ENCODE measurements at places on chromosomes 13 and 19. TPM values are rescaled to one million over a fixed set of nuclear protein-coding genes. Genes with fewer than 3 reads are reported as not detected.

The VSTM2B gene
- total RNA-seq = 0.27 TPM

DNA sequence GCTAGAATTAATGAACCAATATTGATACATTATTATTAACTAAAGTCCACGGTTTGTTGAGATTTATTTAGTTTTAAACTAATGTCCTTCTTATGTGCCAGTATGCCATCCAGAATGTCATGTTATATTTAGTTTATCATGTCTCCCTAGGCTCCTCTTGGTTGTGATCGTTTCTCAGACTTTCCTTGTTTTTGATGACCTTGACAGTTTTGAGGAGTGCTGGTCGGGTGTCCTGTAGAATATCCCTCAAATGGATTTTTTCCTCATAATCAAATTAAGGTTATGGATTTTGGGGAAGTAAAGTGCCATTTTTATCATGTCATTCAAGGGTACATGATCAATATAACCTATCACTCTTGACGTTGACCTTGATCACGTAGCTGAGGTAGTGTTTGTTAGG, 6.1 kb upstream of the ZNF45 start:
- DNase-seq = no peak

- no peak for DNase-seq
These were observed 24.3 kb upstream of the MYDGF start for GRCh38 chr19:4694211-4694987.

GRCh38 chr19:48659768-48660167, 13.0 kb downstream of the NTN5 start:
- no peak for DNase-seq

GRCh38 chr19:14761607-14762006, 16.8 kb downstream of the ADGRE2 start:
- no peak for DNase-seq

GRCh38 chr19:18173572-18174288, at the start of gene IFI30:
Gene IFI30, plus strand, starts transcription at chr19:18173813. Its CDS starts 29 bp downstream, at chr19:18173842.
- peak; percentile 80 for DNase-seq

DNA sequence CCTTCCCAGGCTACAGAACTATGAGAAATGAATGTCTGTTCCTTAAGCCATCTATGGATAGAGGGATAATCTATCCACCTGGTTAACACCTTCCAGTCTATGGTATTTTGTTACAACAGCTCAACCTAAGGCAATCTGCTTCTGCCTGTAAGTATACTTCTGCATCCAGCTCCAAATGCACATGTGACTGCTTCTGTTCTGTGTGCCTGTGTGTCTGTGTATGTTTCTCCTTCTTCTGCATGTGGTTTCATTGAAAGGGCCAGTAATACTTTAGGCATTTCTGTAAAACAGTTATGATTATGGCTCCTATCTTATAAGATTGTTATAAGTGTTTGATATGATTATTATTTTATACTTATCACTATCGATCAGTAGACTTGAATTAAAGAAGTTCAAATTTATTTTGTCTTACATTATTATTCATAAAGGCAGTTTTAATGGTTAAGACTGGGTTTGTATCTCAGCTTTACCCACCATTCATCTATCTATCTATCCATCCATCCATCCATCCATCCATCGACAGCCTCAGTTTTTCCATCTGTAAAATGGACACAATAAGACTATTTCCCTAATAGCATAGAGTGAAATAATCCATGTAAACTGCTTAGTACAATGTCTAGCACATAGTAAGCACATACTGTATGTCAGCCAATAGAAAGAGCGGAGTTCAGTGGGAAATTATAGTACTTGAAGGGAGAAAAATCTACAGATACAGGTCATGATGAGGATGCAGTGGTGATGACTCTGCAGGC, 37.5 kb upstream of the TM9SF2 start:
- no peak for DNase-seq

The JUNB gene
- total RNA-seq = 400 TPM

The LILRB5 gene
- not detected for total RNA-seq

- no peak for DNase-seq
These were observed 25.0 kb upstream of the C1QTNF9B start for GRCh38 chr13:23922005-23922932.

DNA sequence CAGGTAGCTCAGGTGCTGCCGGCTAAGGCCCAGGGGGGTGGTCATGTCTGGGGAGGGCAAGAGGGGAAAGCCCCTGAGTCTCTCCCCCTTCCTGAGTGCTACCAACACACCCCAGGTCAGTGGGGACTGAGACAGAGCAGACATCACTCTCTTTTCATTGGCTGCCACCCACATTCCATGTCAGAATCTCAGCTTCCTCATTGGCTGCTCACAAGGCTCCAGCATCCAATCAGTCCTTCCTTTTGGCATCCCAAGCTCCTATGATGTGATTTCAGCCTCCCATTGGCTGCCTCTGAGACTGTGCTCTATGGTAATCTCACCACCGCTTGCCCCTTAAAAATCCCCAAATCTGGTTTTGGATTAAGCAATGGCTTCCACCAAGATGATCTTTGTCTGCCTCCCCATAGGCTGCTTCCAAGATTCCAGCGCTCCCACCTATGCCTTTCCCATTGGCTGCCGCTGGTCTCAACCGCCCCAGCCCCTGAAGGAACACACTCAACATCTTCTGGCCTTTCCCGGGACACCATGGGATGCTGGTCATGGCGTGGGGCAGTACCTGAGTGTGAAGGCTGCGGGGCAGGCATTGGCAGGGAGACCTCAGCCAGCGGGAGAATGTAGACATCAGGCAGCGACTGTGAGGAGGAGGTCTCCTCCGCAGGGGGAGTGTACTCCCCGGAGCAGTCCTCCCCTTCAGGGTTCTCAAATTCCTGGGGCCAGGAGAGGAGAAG, 2.0 kb downstream of the LMTK3 start:
- no peak for DNase-seq

DNA sequence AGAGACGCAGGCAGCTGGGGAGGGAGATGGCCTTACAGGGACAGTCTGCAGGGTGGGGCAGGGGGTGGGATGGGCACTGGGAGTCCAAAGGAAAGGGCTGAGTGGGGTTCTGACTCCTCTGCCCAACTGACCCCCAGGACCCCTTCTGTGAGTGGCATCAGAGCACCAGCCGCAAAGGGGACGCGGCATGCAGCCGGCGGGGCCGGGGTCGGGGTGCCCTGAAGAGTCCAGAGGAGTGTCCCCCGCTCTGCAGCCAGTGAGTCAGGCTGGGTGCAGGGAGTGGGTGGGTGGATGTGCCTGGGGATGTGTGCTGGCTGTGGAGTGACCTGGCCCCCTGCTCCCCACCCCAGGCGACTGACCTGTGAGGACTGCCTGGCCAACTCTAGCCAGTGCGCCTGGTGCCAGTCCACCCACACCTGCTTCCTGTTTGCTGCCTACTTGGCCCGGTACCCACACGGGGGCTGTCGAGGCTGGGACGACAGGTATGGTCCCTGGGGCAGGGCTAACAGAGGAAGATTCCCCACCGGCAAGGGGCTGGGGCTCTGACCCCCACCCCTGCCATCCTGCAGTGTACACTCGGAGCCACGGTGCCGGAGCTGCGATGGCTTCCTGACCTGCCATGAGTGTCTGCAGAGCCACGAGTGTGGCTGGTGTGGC, 25.8 kb downstream of the MEGF8 start:
- DNase-seq = no peak

DNA sequence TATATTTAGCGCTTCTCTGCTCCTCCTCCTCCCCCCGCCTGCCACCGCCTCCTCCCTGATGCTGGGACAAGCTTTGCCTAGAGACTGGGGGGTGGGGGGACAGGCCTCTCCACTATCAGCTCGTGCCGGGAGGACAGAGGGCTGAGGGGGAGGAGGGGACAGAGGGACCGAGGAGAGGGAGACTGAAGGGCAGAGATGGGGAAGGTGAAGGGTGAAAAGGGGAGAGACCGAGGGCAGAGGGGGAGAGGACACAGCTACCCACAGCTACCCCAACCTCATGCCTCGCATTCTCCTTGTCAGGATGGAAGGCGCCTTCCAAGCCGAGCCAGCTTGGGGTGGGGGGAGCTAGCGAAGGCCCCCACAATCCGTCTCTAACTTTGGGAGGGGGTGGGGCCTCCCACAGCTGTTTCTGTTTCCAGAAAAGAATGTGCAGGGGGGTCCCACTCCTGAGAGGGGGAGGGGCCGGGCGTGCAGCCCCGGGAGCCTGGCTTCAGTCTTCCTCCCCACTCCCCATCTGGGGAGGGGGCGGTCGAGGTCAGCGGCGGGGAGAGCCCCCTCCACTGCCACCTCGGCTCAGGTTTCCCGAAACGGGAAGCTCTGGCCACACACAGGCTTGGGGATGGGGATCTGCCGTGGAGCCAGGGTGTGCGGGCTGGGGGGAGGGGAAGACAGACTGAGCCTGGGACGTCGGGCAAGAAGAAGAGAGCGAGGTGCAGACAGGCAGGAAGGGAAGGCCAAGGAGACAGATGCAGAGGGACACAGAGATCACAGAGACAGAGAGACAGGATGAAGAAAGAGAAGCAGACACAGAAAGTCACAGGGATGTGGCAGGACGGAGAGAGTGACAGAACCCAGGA, 1.6 kb downstream of the DACT3 start:
- no peak for DNase-seq

DNA sequence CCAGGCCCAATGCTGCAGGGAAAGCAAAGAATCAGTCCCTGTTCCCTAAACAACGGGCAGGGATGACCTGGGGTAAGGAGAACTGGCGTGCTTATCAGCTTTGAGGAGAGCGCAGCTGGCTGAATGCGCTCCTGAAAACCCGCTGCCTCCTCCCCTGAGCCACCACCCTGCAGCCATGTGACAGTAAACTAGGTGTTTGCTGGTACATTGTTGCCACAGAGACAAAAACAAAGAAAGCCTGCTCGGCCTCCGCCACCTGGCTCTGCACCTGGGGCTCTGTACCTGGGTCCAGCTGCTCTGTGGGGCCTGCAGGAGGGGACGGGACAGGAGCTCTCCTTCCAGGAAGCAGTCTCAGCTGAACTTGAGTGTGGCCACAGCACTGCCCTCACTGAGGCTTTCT, 21.8 kb downstream of the MCF2L start:
- DNase-seq = no peak

DNA sequence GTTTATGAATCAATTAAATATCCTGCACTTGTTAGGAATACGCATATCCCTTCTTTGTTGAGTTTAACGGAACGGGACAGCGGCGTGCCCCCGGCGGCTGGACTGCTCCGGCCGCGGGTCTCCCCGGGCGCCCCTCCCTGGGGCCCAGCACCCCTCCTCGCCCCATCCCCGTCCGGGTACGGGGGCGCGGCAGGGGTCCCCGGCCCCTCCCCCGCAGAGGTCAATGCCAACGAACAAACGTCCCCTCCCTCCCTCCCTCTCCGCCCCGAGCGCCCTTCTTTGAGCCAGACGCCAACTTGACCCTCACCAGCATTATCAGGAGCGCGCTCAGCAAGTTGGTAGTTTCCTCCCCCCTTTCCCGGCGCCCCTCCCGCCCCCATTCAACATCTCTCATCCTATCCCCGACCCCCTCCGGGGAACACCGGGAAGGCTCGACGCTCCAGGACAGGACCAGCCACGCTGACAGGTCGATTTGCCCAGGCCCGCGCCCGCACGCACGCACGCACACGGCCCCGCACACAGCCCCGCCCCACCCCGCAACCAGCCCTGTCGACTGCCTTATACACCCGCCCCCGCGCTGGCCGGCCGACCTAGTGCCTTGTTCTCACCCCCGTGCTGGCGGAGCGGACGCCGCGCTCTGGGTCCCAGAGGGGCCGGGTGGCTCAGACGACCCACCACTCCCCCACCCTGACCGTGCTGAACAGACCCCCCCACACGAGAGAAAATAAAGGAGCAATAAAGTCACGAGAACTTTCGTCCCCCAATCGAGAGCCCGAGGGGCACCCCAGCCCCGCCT, 5.0 kb downstream of the LYL1 start:
- DNase-seq = no peak

- peak; percentile 57 for DNase-seq
These were observed 1.2 kb downstream of the DAZAP1 start for GRCh38 chr19:1408300-1409203.

DNA sequence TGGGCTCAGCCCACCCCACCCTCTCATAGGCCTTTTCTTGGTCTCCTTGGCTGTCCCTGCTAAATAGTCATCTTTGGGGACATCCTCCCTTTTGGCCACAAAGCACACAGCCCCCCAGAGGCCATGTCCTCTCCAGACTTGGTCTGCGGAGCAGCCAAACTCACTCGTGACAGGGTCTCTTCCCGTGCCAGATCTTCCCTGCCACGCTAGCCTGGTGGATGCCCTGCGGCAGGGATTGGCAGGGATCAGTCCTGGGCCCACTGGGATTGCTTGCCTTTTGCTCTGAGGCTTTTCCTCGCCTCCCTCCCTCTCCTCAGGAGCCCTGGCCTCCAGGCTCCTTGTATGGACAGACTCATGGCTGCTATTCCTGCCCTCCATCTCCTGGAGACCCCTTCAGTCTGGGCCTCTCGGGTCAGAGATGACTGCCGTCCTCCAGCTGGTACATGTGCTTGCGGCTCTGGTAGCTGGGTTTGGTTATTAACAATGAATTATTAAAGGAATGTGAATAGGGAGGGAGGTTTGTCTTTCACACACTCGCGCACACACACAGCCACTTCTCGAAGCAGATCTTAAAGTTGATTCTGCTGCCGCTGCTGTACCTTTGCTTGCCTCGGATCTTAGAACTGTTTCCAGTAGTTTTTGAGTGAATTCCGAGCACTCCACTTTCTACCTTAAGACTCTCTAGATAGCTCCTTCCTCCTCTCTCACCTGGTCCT, 45.1 kb downstream of the NFIX start:
- no peak for DNase-seq

DNA sequence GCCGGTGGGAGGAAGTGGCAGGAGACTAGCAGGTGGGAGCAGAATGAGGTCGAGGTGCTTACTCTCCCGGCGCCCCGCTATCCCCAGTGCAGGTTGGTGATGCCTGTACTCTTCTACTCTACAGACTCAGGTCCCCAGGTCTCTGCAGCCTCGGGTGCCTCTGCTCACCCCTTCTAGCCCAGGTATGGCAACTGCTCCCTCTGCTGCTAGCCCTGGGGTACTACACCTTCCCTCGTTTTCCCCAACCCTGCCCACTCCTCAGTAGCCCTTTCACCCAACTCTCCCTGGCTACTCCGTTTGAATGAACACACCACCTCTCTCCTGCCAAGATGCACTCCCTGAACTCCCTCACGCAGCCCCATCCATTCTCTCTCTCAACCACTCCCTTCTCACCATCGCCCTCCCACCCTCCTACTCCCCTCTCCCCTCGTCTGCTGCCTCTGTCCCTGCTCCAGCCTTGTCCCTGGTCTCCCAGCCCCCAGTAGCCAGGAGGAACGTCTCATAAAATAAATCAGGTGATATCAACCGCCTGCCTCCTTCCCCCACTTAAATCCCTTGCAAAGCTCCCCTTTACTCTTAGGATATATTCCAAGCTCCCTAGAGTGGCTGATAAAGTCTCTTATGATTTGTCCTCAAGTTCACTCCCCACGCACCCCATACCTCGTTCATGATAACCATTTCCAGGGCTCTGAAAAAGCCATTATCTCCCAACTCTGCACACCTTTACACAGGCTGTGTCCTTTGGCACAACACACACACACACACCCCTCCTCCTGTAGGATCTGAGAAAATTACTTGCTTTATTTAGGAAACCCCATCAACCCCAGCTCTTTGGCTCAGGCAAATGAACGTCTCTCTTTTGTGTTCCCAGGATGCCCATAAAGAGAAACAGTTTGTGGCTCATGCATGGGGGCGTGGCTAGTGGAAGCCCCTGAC, 8.2 kb upstream of the MEIS3 start:
- peak; percentile 69 for DNase-seq

The ETHE1 gene
- total RNA-seq = 89.2 TPM

The SLC25A42 gene
- total RNA-seq = 15.1 TPM
